Activated CD8-positive, alpha-beta T cell treated with anti-CD3 and anti-CD28 coated beads, Interleukin-2, amount 10 ng/mL, durations not matched to agents 7 days and 5 days (primary cell): ENCODE measurements at places on chromosomes 1 and 21. TPM values are rescaled to one million over a fixed set of nuclear protein-coding genes. Genes with fewer than 3 reads are reported as not detected.

GRCh38 chr21:43024439-43025136, 50.2 kb downstream of the PKNOX1 start:
- no peak for DNase-seq

DNA sequence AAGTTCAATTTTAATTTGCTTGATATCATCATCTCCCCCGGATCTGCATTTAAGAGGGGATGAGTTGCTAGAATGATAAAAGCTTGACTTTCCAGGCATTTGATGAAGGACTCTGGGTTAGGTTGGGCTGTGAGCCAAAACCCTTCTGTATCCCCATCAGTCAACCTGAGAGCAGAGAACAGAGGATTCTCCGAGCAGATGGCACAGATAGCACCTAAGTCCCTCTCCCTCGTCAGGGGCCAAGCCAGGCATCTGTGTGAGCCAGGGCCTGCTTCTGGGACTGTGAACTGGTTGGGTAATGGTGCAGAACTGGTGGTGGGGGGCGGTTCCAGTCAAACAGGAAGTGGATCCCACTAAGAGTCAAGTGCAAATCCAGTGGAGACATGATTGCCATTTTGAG, 205.8 kb downstream of the TNR start:
- DNase-seq: no peak

GRCh38 chr1:219441884-219442283, 171.0 kb downstream of the ZC3H11B start:
- no peak for DNase-seq

DNA sequence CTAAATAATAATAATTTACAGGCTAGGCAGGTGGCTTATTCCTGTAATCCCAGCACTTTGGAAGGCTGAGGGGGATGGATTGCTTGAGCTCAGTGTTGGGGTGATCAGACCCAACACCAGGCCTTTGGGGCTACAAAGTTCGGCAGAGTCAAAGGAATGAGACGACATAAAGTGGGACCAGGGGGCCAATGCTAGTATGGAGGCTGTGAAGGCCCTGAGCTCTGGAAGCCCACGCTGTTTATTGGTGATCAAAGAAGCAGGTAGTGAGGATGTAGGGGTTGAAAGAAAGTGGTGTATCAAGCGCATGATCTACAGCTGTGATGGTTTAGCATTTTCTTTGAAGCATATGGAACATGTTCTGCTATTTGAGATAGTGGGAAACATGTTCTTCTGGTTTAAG, 5.6 kb downstream of the BTBD8 start:
- no peak for DNase-seq

- DNase-seq: no peak
These were observed 4.3 kb upstream of the FOXD2 start for GRCh38 chr1:47433477-47434050.

DNA sequence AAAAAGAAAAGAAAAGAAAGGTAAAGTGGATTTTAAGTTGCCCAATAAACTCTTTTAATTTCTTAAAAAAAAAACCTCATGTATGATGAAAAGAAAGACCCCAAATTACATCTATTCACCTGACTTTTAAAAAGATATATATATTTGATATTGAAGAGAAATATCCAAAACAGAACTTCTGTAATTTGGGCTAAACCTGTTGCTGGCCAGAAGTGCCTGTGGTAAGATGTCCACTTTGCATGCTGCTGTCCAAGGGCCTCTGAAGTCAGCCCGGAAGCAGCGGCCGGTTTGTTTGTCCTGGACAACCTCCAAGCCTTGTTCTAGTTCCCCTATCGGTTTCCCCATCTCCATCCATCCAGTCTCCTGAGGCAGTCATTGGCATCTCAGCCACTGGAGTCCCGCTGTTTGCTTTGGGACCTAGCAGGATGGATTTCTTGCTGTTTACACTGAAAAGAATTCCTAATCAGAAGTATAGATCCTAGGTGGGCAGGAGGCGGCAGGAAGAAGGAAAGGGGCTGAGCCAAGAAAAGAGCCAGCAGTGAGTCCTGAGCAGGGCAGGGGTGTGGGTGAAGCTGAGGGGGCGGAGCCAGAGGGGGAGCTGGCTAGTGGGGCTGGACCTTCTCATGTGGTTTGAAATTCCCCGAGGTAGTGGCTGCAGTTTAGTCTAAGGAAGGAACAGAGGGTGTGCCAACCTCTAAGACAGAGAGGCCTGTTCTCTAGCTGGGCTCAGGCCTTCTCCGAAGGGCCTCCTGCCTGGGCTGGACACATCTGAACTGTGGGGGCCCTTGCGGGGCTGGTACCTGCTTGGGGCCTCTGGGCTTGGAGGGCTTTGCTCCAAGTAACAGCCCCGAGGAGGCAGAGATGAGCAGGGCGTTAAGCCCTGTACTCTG, 3.3 kb downstream of the NCMAP start:
- DNase-seq: no peak

- DNase-seq: no peak
These were observed 22.5 kb upstream of the UHMK1 start for GRCh38 chr1:162475089-162475488.

DNA sequence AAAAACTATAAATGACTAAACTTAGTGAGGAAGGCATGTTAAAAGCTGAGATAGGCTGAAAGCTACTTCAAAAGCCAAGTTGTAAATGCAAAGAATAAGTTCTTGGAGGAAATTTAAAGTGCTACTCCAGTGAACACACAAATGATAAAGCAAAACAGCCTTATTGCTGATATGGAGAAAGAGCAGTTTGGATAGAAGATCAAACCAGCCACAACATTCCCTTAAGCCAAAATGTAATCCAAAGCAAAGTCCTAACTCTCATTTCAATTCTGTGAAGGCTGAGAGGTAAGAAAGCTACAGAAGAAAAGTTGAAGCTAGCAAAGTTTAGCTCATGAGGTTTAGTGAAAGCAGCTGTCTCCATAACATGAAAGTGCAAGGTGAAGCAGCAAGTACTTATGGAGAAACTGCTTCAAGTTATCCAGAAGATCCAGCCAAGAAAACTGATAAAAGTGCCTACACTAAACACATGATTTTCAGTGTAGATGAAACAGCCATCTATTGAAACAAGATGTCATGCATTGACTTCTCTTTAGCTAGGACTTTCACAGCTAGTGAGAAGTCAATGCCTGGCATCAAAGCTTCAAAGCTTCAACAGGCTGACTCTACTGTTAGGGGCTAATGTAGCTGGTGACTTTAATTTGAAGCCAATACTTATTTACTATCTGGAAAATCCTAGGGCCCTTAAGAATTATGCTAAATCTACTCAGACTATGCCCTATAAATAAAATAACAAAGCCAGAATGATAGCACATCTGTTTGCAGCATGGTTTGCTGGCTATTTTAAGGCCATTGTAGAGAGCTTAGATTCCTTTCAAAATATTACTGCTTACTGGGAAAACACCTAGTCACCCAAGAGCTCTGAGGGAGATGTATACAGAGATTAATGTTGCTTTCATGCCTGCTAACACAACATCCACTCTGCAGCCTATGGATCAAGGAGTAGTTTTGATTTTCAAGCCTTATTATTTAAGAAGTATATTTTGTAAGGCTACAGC, 188.6 kb downstream of the EIF4G3 start:
- DNase-seq: no peak

- no peak for DNase-seq
These were observed 25.5 kb upstream of the PTPRF start for GRCh38 chr1:43505077-43505780.

GRCh38 chr1:99777752-99778151, 11.3 kb upstream of the FRRS1 start:
- DNase-seq: no peak

DNA sequence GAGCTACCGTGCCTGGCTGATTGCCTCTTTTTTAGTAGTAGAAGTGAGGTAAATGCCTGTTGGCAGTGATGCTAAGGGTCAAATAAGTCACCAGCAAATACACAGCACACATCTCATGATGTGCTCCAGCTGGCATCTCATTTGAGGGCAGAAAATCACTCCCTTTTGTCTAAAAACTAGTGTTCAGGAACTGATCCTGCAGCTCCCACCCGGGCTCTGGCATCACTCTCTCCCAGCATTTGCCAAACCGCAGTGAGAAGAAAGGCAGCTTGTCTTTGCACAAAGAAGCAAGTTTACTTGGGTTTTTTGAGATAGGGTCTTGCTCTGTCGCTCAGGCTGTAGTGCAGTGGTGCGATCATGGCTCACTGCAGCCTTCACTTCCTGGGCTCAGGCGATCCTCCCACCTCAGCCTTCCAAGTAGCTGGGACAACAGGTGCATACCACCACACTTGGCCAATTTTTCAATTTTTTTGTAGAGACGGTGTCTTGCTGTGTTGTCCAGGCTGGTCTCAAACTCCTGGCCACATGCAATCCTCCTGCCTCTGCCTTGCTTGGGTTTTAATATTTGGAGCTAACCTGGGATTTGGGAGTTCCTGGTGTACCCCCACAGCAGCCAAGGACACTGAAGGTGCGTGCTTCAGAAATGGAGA, 4.1 kb downstream of the RBP7 start:
- no peak for DNase-seq

The NAXE gene
- 54.3 TPM for total RNA-seq

DNA sequence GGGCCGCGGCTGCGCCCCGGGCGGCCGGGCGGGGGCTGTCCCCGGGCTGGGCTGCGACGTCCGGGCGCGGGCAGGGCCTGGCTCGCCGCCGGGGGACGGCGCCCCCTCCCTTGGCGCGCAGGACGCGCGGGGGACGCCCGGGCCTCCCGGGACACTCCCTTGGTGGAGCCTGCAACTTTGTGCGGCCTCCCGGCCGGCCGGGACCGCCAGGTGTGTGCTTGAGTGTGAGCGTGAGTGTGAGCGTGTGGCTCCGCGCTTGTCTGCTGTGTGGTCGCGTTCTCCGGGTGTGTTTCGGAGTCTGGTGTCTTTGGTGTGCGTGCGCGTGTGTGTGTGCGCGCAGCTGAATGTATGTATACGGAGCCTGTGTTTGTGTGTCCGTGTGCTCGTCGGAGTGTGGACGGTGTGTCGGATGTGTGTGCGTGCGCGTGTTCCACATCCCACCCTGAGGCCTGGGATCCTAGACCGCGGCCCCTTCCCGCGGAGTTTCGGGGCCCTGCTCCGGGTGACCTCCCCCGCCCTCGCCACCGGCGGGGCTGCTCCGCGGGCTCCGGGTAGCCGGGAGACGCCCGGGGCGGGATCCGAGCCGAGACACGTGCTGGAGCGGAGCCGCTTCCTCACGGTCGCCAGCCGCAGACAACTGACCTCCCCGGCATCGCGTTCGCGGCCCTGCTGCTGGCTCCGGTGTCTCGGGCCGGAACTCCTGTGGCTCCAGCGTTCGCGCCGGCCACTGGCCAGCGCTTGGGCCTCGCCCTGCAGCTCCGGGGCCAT, 1.7 kb downstream of the PTPRU start:
- DNase-seq: no peak

GRCh38 chr1:160761046-160761445, 22.0 kb downstream of the SLAMF7 start:
- no peak for DNase-seq

The DCDC2B gene
- total RNA-seq: not detected

The IGSF3 gene
- 0.16 TPM for total RNA-seq

The ARHGEF10L gene
- total RNA-seq: not detected

The DCST2 gene
- total RNA-seq: 0.37 TPM

GRCh38 chr1:39663559-39663958, 8.3 kb downstream of the NT5C1A start:
- no peak for DNase-seq

DNA sequence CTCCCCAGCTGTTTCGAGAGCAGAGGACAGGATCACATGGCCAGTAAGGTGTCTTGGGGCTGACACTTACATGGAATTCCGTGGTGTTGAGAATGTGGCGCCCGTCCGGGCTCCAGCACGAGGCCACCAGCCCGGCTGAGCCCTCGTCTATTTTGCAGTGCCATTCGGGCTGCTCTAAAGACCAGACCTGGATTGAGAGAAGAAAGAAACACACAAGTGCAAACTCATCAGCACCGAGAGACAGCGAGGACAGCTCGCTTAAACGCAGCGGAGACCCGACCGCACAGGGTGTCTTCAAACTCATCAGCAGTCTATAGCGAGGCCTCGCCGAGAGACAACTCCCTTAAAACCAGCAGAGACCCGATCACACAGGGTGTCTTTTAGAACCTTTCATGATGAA, 3.3 kb downstream of the WRAP73 start:
- DNase-seq: no peak

DNA sequence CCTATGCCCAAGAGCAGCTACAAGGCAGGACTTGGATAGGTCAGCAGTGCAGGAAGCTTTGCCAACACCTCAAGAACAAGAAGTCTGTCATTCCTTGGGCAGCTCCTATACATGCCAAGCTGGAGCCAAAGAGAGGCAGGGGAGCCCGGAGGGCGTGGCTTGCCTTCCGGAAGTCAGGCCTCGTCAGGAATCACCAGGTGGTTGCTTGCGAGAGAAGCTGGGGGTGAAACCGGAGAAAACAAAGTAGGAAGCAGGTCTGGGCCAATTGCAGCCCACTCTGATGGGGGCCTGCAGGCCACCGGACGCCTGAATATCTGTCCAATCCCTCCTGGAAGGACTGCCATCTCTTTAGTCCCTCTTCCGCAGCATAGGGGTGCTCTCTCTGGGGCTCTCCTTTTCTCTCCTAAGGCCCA, 794 bp upstream of the FAM76A start:
- DNase-seq: no peak

DNA sequence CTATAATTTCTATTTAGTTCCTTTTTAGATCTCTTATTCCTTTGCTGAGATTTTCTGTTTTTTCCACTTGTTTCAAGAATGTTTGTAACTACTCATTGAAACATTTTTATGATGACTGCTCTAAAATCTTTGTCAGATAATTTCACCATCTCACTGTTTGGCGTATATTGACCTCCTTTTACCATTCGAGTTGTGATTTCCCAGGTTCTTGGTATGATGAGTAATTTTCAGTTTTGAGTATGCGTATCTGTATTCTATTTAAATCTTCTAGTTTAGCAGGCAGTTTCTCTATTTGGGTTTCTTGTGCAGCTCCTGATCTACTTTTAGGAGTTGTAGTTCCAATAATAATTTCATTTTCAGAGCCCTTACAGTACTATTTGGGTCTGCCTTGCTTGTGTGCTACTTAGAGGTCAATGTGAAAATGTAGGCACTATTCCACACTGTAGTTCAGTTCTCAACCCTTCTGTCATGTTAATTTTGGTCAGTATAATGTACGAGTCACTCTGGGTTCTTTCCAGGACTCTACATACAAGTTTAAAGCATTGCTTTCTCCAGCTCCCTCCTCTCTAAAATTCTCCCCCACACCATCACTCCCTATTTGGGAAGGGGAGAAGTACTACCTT, 115.5 kb downstream of the ACBD6 start:
- no peak for DNase-seq

The DMBX1 gene
- total RNA-seq: not detected

DNA sequence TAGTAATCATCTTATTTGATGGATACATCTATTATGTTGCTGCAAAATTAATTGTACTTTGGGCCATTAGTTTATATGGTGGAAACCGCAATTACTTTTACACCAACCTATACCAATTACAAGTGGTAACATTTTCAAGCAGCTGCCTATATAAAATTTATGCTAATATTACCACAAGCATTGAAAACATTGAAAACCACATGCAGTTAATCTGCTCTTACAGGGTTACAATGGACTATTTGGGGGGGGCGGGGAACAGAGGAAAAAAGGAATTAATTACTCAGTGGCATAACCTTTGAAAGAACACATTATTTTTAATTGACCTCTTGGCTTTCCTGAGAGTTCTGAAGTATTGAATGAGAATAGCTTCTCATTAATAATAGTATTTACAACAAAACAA, 1793.2 kb downstream of the NCAM2 start:
- DNase-seq: no peak

- DNase-seq: no peak
These were observed 25.5 kb downstream of the CD58 start for GRCh38 chr1:116545359-116545705.
